NCI-H187 (cell line): ENCODE measurements at places on chromosomes 5 and 9.

- no peak for DNase-seq
These were observed 16.1 kb downstream of the CPLX2 start for GRCh38 chr5:175887463-175887862.

GRCh38 chr5:145715412-145715811 is 119.7 kb downstream of the PRELID2 start:
- DNase-seq, result no peak

- DNase-seq, result no peak
These were observed 246.9 kb upstream of the GAS1 start for GRCh38 chr9:87193925-87194868.

- DNase-seq, result no peak
These were observed 8.3 kb upstream of the AFF4 start for GRCh38 chr5:132971483-132972435.

GRCh38 chr5:39606591-39606990 is 181.8 kb upstream of the DAB2 start:
- DNase-seq, result no peak

GRCh38 chr5:122863721-122864120 is 18.3 kb downstream of the SNX24 start:
- no peak for DNase-seq

DNA sequence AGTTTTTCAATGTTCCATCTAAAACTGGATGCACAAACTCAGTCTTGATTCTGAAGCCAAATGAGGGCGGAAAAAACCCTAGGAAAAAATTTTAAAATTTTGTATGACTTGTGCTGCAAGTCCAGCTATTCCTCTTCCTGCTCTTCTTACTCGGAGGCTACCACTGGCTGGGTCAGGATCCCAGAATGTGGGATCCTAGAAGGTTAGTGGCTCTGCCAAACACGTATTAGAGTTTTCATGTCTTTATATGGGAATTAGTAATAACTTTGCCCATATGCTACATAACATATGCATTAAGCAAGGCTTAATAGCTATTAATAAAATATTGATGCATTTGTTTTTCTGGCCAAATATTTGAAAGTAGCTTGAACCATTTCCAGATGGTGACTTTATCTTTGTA is 458.3 kb downstream of the AGTPBP1 start:
- no peak for DNase-seq

GRCh38 chr5:178664141-178664540 is 37.3 kb upstream of the CLK4 start:
- DNase-seq, result no peak

DNA sequence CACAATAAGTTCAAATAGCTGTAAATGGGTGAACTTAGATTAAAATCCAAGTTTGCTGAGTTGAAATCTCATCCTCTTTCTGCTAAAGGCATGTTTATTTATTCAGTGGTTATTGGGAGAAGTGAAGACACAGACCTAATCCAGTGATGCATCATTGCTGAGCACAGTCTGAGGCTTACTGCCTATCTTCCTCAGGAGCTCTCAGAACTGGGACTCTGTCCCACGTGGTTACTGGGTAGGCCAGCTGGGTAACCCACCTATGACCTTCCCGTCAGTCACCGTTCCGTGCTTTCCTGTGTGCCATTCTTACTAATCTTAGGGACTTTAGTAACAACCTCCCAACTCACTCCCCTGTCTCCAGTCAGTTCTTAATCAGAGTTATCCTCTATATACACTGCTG is 226.8 kb upstream of the ATP10B start:
- no peak for DNase-seq

GRCh38 chr5:58670582-58670981 is 87.7 kb downstream of the RAB3C start:
- no peak for DNase-seq
